Germinal center (tissue), 1 donor: ENCODE measurements at places on chromosomes 2 and 18.

DNA sequence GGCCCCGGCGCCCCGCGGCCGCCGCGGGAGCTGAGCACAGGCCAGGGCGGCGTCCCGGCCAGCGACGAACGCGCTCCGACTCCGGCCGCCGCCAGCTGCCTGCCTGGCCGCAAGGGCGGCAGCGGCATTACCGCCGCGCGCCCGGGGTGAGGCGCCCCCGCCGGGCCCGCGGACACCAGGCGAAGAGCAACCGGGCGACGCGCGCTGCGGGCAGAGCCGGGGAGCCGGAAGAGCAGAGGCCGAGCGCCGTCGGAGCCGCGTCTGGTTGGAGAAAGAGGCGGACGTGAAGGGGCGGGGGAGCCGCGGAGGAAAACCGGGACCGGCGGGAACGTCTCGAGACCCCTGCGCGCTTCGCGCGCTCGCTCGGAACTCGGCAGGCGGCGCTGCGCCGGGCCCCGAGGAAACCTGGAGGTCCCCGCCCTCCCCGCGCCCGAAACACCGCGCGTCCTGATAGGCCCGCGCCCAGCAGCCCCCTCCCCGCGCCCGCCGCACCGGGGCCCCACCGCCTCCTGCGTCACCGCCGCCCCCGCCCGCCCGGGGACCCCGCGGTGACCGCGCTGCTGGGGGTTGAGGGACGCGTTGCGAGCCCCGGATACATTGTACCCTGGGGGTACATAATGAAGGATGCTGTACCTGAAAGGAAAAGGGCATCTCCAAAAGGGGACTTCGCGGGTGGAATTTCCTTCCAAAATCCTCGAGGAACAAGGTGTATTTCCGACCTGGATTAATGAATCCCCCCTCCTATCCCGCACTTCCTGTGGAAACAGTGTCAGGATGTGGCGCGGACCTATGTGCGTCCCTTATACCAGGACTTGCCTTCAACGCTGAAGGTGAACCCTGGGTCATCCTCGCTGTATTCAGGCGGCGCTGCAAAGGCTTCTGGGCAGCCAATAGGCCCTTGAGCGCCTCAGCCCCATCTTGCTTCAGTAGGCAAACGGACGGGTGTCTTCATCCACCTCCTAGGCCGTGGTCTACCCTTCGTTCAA lies 1.0 kb upstream of the B4GALT6 start:
- peak; percentile 74 for DNase-seq

- no peak for DNase-seq
Observed at GRCh38 chr2:239113615-239114014, 265.7 kb downstream of the TWIST2 start.

DNA sequence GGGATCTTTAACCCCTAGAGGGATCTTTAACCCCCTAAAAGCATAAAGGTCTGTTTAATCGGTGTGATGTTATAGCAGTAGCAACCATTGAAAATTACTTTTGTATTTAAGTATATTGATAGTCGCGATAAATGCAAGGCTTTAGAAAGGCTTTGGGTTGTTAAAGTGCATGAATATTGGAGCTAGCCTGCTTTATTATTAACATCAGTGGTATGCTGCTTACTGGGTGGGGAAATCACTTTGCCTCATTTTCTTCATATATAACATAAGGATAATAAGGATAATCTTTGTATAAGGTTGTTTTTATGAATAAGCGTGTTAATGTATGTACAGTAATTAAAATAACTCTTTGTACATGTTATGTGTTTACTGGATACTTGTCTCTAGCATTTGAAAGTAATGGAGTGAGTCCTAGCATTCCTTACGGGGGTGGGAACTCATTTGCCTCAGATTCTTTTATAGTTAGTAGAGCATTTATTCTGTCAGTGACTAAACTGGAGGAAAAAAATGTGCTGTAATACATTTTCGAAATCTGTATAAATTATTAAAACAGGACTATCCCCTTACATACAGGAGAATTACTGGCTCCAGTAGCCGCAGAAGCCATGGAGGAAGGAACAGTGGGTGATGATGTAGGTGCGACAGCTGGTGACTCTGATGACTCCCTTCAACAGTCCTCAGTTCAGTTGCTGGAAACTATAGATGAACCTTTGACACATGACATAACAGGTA lies 122.2 kb downstream of the BIRC6 start:
- no peak for DNase-seq

DNA sequence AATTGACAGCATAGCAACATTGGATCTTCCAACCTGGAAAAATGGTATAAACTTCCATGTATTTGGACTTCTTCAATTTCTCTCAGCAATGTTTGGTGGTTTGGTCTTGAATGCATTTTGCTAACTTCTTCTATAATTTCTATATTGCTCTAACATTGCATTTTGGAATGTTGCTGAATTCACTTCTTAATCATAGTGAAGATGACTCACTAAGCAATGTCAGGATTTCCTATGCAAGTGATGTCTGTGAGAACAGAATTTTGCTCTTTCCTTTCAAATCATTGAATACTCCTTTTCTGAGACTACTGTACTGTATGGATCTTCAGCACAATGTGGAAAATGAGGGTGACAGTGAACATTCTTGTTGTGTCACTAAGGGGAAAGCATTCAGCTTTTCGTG lies 28.9 kb upstream of the CDH19 start:
- no peak for DNase-seq

- no peak for DNase-seq
Observed at GRCh38 chr2:48886919-48887318, 131.4 kb upstream of the LHCGR start.

GRCh38 chr2:207935991-207936370 lies 89.3 kb downstream of the PLEKHM3 start:
- DNase-seq, result no peak

DNA sequence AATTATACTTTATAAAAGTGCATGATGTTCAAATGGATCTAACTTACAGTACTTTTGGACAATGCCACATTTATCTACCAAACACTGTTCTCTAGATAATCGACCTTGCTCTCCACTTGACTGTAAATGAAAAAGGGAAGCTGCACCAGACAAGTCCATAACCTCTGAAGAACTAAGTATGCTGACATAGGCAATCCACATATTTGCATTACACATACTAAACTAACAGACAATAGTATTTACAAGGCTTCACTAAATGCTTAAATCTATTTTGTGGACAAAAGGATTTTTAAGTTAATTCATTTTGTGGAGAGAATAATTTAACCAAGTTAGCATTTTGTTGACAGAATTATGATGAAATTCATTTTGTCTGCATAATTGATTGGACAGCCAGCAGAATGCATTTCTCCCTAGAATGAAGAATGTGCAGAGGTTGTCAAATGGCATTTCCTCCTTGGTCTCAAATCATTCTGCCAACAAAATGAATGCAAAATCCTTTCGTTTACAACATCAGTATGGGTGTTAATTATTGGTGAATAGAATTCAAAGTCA lies 520.9 kb downstream of the CPS1 start:
- DNase-seq, result no peak

- no peak for DNase-seq
Observed at GRCh38 chr2:111938392-111938791, 40.0 kb downstream of the MERTK start.

- DNase-seq, result peak; percentile 14
Observed at GRCh38 chr18:58064406-58064998, 20.5 kb downstream of the NEDD4L start.
